ENCODE measurements at places on chromosomes 1 and 21. TPM values are rescaled to one million over a fixed set of nuclear protein-coding genes. Genes with fewer than 3 reads are reported as not detected.

LCE1F gene
- total RNA-seq, result not detected

DNA sequence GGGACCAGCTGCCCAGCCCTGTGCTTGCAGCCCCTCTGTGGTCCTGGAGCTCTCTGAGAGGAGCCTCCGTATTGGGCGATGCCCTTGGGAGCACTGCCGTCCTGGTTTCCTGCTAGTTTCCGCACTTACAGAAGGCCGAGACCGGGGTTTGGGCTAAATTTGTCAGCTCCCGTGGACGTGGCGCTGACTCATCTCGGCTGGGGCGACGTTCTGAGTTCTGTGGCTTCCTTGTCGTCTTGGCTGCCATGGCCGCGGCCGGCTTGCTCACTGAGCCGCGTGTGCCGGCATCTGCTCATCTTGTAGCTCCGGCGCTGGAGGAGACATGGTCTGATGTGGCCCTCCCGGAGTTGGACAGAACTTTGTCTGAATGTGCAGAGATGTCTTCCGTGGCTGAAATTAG is 64.9 kb downstream of the PCNT start:
- DNase-seq, result no peak

SPAG17 gene
- not detected for total RNA-seq

SYDE2 gene
- 3.3 TPM for total RNA-seq

GRCh38 chr1:165290148-165290547 is 66.4 kb downstream of the LMX1A start:
- no peak for DNase-seq

CACHD1 gene
- total RNA-seq, result 1.9 TPM

GRCh38 chr1:51642739-51643142 is 25.8 kb downstream of the OSBPL9 start:
- DNase-seq, result no peak

GRCh38 chr1:34749992-34750391 is 4.9 kb upstream of the GJB5 start:
- no peak for DNase-seq

DNA sequence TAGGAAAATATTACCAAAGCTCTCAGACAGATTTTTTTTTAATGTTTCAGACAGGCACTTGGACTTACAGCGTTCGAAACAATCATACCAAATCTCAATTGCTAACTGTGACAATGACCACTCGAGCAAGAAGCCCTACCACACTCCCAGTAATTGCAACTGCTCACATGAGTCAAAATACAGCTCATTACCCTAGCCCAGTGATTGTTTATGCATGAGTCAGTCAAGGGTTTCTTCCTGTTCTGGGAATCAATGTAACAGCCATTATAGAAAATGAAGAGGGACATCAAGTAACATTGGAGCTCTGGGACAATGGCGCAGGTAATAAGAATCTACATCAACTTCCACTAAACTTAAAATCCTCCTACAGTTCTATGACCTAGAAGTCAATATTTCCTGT is 56.1 kb upstream of the SH3GLB1 start:
- no peak for DNase-seq

DENND2C gene
- total RNA-seq, result 0.65 TPM

DNA sequence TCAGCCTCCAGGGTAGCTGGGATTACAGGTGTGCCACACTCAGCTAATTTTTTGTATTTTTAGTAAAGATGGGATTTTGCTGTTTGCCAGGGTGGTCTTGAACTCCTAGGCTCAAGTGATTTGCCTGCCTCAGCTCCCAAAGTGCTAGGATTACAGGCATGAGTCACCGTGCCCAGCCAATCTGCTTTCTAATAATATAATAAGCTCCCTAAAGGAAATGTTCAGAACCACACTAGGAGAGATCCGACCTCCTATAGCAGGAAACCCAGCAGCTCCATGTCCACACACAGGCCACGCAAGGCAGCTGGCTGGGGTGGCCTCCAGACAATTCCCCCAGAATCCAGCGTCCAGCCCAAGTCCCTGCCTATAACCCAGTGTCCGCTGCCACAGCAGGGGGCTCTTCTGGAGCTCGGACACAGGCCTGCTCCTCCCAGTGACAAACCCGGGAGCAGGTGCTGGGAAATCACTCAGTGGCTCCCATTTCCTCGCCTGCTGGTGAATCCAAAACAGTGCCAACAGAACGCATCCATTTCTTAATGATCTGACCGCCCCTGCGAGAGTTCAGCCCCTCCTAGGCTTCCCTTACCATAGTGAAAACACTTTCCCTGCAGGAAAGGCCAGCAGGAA is 7.5 kb downstream of the RIPK4 start:
- DNase-seq, result no peak

DNA sequence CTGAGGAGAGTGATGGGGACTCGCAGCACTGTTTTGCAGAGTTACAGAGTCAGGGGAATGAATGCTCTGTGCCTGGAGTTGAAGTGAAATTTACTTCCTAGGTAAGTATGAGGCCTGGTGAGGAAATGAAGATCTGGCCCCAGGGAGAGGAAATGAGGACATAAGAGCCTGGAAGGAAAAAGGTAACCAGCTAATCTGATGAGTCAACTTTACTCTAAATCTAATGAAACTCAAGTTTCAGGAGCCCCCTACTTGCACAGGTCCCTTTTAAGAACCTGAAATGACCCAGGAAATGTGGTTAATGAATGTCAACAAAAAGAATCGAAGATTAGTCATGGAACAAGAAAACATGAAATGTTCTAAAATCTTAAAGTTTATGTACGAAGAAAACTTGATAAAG is 599.0 kb downstream of the AGBL4 start:
- DNase-seq, result no peak

DNAJC28 gene
- 0.43 TPM for total RNA-seq

NTMT2 gene
- not detected for total RNA-seq

DNA sequence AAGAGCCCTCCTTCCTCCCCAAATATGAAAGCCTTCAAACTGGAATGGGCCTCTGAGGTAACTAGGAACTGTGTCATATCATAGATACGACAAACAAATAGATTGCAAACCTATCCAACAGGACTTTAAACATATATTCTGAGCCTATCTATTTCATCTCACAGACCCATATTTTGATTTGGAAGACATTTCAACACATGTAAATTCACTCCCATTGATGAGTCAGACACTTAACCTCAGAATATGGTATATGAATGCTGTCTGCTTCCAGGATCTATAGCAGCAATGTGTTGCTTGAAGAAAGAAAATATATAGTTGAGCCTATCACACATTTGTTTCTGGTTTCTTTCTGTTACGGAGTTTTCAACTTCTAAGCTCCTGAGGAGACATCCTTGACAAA is 221.9 kb upstream of the SAMSN1 start:
- no peak for DNase-seq

DNA sequence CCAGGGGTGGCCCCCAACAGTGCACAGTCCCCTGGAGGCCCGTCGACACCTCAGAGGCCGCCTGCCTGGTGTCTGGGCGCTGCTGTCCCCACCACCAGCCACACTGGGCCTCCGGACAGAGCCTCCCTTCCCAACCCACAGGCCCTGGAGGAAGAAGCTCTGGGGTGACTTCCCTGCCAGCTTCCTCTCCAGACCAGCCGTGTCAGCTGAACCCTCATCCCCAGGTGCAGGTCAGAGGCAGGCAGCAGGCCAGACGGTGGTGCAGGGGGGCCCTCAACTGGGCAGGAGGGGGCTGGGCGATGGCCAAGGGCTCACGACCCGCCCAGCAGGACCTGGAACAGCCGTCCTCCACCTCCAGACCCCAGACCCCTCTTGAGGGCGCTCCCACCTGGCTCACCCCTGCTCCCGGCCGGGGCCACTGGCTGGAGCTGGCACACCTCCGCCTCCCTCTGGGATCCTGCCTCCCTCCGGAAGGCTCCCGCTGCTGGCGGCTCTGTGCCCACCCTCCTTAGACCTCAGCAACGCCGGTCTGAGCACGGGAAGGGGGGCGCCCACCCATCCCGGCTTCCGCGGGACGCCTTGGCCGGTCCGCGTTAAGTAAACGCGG is 520 bp downstream of the TNFRSF18 start:
- DNase-seq, result peak; percentile 40

GRCh38 chr1:94550800-94551241 is 9.3 kb upstream of the F3 start:
- DNase-seq, result no peak

GRCh38 chr1:5910666-5911065 is 81.6 kb downstream of the NPHP4 start:
- no peak for DNase-seq

DNA sequence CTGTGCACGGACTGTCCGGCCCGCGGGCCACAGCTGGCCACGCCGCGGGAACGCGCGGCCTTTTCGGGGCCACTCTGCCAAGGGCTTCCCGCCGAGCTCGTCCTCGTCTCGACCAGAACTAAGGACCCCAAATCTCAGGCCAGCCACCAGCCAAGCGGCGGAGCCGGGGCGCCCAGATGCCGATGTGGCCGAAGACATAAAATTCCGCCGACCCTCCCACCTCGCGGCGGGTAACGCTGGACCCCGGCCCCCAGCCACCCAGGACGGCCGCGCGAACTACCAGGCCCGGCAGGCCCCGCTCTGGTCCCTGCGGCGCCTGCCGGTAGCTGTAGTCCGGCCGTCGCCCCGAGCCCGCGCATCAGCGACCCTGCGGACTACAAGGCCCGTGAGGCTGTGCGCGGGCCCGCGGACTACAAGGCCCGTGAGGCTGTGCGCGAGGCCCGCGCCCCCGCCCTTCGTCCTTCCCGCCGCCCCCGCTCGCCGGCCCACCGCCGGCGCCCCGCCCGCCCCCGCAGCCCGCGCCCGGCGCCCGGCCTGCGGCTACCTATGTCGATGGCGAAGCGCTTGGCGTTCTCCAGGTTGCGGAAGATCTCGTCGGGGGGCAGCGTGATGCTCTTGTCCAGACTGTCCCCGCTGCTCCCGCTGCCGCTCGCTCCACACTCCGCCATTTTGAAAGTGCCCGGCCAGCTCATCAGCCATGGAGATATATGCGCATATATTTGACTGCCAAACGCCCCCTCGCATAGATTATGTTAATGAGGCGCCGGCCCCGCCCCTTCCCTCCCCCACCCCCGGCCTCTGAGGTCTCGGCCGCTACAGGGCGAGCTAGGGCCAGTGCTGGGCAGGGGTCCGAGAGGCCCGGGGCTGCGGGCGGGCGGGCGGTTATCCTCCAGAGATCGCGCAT is at the start of gene PANK4:
PANK4 (minus strand) TSS at position 677 of the 904 bp plus-strand sequence; CDS start at position 668, 9 bp downstream.
- peak; percentile 96 for DNase-seq

DNA sequence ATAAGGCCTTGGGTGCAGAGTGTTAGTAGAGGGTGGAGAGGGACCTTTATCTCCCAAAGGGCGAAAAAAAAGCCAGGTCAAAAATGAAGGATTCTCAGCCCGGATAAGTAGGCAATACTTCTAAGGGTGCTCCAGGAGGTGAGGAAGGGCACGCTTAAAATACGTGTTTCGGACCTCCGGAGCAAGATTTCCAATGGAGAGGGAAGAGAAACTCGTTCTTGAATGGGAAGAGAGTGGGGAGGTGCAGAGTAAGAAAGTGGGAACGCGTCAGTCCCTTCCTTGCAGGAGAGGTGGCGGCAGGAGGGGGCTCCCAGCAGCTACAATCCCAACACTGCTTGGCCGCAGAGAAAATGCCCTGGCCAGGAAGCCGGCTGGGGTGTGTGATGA is 581 bp downstream of the EFCAB14 start:
- DNase-seq, result no peak

GRCh38 chr1:87167157-87167789 is 161.4 kb upstream of the LMO4 start:
- no peak for DNase-seq

DNA sequence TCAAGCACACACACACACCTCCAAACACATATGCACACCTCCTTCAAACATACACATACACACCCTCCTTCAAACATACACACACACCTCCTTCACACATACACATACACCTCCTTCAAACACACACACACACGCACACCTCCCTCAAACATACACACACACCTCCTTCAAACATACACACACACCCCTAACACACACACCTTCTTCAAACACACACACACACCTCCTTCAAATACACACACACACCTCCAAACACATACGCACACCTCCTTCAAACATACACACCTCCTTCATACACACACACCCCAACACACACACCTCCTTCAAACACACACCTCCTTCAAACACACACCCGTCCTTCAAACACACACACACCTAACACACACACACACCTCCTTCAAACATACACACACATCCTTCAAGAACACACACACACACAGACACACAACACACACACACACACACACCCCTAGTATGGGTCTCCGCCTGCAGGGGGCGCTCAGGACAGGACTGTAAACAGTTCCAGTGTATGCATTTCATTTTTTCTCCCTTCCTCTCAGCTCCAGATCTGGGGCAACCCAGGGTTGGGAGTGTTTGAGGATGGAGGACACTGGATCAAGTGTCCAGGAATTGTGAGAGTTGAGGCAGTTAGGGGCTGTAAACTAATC is 12.1 kb downstream of the LGR6 start:
- DNase-seq, result peak; percentile 57

DNA sequence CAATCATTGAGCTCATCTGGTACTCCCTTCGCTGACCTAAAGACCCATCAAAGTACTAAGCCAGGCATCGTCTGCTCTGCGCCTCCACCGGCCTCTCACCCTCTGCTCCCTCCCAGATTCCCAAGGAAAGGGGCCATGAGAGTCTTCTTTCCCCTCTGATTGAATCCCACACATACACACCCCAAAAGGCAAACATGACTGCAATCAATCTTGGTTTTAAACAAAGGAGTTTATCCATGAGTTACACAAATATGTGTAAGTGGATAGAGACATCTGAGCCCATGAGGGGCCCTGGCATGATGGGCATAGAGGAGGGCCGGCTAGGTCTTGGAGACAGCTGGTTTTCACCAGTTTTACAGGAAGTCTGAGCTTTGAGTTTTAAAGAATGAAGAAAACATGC is 50.9 kb downstream of the CAPN2 start:
- no peak for DNase-seq

DNA sequence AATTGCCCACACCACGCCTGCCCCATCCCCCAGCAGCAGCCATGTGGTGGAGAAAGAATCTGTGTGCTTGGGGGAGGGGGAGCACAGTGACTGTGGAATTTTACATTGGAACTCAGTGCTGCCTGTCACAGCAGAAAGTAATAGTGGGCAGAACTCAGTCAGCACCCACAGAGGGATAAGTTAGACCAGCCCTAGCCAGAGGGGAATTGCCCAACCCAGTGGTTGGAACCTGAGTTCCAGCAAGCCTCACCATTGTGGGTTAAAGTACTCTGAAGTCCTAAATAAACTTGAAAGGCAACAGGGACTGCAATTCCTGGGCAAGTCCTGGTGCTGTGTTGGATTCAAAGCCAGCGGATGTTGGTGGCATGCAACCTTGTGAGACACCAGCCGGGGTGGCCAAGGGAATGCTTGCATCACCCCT is 88.8 kb downstream of the MRPL39 start:
- no peak for DNase-seq

- DNase-seq, result no peak
Measured at GRCh38 chr1:78096976-78097375, 51.2 kb downstream of the GIPC2 start.

GRCh38 chr1:111611986-111612385 is 7.6 kb upstream of the RAP1A start:
- DNase-seq, result no peak

ESRRG gene
- total RNA-seq, result not detected

OPRD1 gene
- total RNA-seq, result not detected

DNA sequence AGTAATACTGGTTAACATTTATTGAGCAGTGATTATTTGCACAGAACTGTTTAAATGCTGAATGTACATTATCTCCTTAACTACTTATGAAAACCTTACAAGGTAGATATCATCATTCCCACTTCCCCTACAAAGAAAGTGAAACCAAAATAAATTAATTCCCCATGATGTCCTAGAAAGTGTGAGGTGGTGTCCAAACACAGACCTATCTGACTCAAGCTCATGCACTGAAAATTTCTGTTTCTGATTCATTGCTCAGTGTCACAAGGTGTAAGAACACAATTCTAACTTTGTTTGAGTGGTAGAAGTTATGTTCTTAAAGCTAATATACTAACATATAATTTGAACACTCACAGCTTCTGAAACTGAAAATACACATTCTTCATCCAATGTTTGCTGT is 178.7 kb downstream of the MRPL39 start:
- no peak for DNase-seq

GRCh38 chr1:244044423-244044822 is 6.7 kb upstream of the ZBTB18 start:
- DNase-seq, result no peak

Measured in activated CD4-positive, alpha-beta T cell treated with anti-CD3 and anti-CD28 coated beads for 36 hours (primary cell).